ENCODE measurements at places on chromosomes 7 and 10.

DNA sequence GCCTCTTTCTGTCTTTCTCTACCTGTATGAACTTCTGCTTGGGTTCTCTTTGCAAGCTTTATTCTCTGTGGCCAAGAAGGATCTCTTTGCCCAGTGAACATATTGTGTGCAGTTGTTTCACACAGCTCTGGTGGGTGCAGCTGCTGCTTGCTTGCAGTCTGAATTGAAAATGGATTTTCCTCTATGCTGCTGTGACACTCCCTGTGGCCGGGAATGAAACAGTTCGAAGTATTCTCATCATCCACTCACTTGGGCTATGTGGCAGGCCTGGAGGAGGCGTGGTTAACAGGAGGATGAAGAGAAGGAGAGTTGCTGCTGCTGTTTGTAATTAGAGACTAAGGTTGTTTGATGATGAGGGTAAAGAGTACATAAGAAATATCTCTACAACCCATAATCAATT lies 28.4 kb upstream of the ITGA8 start:
- no peak for DNase-seq

- DNase-seq = no peak
Observed at GRCh38 chr10:124688386-124688785, 55.8 kb downstream of the FAM53B start.

DNA sequence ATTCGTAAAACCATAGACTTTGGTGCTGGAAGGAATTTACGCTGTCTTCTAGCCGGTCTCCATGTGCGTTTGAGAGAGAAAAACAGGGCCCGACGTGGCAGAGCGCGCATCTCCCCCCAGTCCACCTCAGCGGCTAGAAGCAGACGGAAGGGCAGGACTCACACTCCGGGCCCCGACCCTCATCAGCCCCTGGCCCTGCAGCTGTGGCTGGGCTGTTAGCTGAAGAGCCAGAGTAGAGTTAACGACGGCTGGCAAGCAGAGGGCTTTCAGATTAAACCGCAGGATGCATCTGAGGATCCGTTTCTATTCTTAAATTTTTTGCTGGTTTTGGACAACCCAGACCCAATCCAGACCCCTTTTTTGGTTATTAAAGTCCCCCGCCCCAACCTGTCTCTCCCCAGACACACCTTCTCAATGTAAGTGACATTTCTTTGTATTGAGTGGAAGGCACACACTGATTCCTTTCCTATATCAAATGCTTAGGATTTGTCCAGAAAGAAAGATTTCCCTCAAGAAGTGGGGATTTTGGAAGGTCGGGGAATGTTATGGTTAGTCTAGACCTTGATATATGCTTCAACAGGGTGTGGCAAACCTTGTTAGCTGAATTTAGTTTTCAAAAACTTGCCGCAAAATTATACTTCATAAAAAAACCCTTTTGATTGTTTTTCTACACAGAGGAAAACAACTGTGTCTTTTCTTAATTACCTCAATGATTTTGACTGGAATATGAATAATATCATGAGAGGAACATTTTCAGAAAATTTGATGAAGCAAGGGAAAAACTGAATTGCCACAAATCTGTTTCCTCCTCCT lies 1.7 kb upstream of the TBX20 start:
- DNase-seq = no peak

GRCh38 chr7:18653381-18654155 lies 158.0 kb downstream of the HDAC9 start:
- DNase-seq = no peak

GRCh38 chr10:62759599-62760175 lies 44.8 kb upstream of the ADO start:
- no peak for DNase-seq

GRCh38 chr10:86480571-86480970 lies 41.0 kb downstream of the WAPL start:
- DNase-seq = no peak

DNA sequence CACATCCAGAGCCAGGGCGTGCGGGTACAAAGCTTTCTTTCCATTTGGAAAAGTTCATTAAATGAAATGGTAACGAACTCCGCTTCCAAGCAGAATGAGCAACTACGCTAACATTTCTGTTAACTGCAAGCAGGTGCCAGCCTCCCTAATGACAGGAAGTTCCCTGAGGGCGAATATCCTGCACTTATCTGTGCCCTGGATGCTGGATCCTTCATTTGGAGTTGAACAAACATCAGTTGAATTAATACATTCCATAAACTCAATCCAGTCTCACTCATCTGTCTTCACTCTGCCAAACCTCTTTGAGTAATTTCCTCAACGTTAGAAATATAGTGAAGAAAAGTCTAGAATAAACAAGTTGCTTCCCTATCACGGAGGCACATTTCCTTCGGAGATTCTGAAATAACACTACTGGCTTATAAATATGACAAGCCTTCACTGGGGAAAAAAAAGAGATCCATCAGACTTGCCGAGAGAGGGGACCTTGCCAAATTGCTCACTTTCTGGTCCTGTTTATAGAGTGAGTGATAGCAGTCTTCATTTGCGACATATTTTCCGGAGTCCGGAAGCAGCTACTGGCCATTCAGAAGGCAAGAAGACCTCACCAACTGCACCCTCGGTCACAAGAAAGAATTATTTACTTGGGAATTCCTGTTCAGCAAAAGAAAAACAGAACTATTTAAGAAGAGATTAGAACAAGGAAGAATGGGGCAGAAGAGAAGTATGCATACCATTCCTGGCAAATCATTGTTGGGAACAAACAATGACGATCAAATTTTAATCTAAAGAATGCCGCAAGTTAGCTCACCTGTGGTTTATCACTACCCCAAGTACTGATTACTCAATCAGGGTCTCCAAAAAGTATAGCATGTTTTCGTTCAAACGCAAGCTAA lies 196.4 kb downstream of the FAM107B start:
- no peak for DNase-seq

DNA sequence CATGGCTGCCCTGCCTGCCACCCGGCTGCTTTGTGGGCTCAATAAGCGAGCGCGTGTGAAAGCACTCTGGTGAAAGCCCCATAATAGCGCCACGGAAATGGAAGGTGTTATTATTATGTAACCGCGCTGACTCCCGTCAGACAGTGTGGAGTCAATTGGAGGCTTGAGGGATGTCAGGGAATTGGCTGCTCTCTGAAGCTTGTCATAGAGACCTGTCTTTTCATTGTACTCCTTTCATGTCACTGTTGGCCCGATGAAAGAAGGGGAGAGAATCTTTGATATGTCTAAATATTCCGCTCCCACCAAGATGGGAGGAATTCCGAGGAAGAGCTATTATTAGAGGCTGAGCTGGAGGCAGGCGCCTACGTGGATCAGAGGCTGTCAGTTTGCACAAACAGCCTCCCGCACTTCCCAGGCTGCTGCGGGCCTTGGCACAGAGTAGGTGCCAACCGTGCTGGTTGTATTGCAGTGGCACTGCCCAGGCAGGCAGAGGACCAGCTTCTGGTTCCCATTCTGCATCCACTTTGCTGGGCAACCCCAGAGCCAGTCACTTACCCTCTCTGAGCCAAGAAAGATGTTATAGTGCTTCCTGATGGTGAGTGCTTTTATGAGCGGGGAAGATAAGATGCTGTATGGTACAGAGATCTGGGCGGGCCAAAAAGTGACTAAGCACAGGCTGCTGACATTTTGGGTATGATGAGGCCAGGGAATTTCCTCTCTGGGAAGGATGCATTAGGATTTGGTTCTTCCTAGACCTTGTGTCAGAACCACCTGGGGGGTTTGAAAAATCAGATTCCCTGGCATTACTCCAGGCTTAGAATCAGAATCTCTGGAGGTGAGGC lies 151.4 kb downstream of the RPS24 start:
- DNase-seq = no peak

DNA sequence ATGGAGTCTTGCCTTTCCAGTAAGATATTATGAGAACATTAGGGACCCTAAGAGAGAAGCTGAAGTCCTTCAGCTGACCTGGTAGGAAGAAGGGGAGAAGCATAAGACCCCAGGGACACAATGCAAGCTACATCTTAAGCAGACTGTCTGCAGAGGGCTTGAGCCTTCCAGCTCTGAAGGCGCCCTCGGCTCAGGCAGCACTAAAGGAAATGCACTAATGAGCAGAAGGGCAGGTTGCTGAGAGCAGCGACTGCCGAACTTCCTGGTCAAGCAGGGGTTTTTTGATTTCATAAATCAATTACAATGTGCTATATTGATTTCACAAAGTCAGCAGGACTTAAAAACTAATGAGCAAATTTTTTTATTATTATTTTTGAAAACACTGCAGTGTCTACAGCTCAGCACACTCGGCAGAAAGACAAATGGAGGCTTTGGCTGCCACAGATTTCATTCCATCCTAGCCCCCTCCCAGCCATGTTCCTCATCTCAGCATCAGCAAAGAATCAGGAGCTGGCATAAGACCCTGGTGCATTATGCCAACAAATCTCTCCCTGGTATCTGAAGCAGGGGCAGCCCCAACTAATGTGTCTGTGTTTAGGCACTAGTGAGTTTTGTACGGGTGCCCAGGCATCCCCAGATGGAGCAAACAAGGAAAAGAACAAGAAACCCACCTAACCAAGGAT lies 57.1 kb downstream of the LRRTM3 start:
- DNase-seq = no peak

GRCh38 chr7:129184981-129185670 lies 3.3 kb upstream of the SMO start:
- no peak for DNase-seq

DNA sequence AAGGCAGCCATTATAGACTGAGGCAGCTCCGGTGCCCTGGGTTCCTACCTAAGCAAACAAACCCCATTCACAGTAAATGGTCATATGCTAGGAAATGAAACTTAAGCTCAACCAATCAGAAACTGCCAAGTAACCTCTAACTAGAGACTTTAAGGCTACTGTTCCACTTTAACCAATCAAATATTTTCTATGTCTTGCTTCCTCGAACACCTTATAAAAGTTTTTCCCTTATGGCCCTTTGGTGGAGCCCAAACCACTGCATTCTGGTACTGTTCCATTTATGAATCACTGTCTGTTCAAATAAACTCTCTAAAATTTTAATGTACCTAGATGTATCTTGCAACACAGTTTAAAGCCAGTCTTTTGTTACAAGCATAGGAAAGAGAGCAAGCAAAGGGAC lies 361.1 kb downstream of the HGF start:
- no peak for DNase-seq

DNA sequence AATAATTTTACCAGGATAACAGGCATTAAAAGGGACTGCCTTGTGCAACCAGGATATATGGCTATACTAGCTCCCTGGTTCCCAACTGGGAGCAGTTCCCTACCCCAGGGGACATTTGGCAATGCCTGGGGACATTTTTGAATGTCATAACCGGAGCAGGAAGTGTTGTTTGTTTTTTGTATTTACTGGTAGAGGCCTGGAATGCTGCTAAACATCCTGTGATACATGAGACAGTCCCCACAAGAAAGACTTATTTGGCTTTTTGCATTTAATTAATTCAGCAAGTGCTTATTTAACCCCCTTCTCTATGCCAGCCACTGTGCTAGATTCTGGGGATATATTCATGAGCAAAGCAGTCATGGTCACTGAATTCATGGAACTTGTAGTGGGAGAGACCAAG lies 181.2 kb downstream of the BBS9 start:
- no peak for DNase-seq

DNA sequence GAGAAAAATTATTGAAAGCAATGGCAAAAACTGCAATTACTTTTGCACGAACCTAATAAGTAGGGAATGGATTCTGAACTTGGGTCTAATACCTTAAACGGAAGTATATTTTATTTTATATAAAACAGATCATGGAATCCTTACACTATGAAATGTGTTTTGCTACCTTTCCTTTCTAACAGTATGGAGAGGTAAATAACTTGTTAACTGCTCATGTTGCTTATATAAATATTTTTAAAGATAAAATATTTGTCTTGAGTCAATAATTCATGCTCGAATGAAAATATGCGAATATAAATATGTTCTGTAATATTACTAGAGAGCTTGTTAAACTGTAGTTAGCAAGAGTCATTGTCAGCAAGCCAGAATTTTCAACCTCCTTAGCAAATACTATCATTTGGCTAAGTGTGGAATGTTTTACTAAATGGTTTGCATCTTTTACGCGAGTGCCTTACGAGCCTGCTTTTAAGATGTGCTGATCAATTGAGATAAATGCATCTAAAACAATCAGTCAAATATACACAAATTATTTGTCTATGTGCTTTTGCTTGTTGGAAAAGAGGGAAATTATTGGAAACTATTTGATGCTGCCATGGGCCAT lies 5.9 kb downstream of the GNAT3 start:
- no peak for DNase-seq

GRCh38 chr10:42111661-42112330 lies 526.6 kb downstream of the ZNF33B start:
- no peak for DNase-seq

DNA sequence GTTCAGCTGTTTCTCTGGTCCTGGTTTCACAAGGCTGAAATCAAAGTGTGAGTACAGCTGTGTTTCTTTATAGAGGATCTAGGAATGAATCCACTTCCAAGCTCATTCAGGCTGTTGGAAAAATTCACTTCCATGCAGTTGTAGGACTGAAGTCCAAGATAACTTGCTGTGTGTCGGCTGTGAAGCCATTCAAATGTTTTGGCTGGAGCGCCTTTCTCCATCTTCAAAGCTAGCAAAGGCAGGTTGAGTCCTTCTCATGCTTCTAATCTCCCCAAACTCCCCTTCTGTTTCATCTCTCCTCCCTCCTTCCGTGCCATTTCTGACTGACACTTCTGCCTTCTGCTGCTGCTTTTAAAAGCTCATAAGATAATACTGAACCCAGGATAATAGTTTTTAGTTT lies 1195.4 kb upstream of the LRRN3 start:
- DNase-seq = no peak

GRCh38 chr10:113576852-113577251 lies 24.0 kb downstream of the HABP2 start:
- peak; percentile 49 for DNase-seq

DNA sequence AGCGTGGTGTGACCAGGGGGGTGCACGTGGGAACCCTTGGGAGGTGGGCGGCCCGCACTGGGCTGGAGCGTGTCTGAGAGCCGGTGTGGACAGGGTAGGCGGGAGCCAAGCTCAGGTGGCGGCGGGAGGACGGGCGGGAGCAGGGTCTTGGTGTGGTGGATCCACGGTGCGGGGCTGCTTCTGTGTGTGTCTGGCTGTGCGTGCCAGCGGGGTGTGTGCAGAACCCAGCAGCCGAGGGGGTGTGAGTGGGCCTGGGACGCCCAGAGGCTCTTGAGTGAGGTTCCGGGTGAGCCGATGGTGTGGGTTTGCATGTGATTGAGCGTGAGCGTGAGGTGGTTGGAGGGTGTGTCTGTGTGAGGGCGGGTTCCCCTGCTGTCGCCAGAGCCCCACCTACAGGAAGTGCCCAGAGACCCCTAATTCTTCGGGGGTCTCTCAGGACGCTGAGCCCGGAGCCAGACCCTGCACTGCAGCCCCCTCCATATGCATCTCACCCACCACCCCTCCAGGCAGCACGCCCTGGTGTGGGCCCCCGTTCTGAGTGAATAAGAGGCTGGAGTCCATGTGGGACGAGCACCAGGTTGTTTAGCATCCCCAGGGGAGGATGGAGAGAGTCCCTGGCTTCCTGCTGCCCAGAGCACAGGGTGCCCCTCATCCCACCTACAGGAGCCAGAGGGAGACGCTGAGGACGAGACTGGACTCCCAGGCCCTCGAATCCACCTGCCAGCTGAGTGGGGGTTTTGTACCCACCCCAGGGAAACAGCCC lies 78.2 kb downstream of the ELFN1 start:
- DNase-seq = no peak

GRCh38 chr10:128704716-128705115 lies 578.5 kb upstream of the MKI67 start:
- no peak for DNase-seq
